ENCODE measurements at places on chromosomes 4 and X.

- DNase-seq: no peak
These were observed 28.2 kb downstream of the SH3TC1 start for GRCh38 chr4:8227201-8227770.

DNA sequence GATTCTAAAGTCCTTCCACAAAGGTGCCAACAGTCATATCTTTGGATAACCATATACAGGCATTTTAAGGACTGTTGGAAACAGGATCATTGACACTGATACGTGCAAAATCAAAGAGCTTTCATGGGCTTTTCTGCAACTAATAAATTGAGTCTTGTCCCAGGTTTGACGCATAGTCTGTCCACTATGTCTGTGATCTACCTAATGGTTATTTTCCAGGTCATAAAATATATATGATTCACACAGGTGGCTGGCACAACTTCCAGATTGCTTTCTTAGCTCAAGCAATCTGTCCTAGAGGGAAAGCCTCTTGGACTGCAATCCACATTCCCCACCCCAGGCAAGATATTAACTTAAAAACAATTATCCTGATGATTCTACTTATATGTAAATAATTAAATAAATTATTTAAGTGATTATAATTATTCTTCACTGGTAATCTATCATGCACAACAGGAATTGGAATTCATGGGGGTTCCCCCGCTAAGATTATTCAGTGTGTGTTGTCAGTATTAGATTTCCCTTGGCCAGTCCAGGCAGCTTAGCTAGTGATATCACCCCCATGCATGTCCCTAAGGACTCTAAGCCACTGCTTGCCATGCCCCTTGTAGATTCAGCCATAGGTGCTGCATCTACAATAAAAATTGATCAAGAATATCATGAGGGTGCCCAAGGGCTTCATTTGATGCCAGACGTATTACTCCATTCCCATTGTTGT lies 97.8 kb downstream of the TLL1 start:
- no peak for DNase-seq

GRCh38 chr4:175671491-175671934 lies 140.6 kb downstream of the GPM6A start:
- peak; percentile 47 for DNase-seq

GRCh38 chr4:5686338-5686737 lies 22.0 kb downstream of the EVC2 start:
- no peak for DNase-seq

DNA sequence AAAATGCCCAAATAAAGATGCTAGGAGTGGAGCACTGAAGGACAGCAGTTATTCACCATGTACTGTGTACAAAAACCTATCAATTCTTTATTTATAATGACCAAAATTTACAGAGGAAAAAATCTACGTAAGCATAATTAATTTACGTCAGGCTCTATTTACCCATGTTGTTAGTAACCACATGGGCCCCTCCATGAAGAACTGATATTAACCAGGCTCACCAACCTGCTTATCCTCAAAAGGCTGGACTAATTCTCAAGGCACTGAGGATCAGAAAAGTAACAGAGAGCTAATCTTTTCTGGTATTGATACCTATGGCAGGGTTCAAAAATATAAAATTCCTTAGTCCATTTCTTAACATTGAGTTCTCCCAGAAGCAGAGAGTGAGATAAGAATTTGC lies 140.0 kb downstream of the ARHGAP6 start:
- DNase-seq: no peak

All from anterior cingulate cortex (tissue), 58 donors.